Midbrain (tissue), 1 donor: ENCODE measurements at places on chromosomes 2 and 18.

GRCh38 chr18:3623769-3624545 lies 174.0 kb downstream of the TGIF1 start:
- DNase-seq: no peak

DNA sequence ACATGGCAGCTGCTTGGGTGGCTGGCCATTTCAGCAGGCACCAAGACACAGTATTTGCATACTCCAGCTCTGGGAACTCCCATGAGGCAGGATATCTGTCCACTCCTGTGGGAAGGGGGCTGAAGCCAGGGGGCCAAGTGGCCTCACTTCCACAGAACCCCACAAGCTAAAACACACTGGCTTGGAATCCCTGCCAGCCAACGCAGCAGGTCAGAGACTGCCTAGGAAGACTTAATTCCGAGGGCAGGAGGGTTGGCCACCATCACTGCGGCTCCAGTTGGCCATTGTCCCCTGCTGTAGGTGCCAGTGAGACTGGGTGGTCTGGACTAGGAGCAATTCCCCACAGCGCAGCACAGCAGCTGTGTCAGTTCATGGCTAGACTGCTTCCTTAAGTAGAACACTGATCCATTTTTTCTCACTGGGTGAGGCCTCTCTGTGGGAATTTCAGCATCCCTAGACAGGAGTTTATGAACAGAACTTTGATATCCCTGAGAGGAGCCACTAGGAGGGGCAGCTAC lies 52.0 kb downstream of the SPAG16 start:
- no peak for DNase-seq

- no peak for DNase-seq
These were observed 1069.2 kb upstream of the CHAC2 start for GRCh38 chr2:52698408-52698807.

GRCh38 chr2:121659933-121660332 lies 10.7 kb upstream of the CLASP1 start:
- DNase-seq: no peak
